CD4-positive, alpha-beta T cell treated with Interleukin-15 for 1 hour (primary cell): ENCODE measurements at places on chromosomes 5 and 9.

- no peak for DNase-seq
Observed at GRCh38 chr5:77881528-77881927, 105.4 kb upstream of the TBCA start.

- no peak for DNase-seq
Observed at GRCh38 chr9:13427587-13427986, 148.1 kb upstream of the MPDZ start.

DNA sequence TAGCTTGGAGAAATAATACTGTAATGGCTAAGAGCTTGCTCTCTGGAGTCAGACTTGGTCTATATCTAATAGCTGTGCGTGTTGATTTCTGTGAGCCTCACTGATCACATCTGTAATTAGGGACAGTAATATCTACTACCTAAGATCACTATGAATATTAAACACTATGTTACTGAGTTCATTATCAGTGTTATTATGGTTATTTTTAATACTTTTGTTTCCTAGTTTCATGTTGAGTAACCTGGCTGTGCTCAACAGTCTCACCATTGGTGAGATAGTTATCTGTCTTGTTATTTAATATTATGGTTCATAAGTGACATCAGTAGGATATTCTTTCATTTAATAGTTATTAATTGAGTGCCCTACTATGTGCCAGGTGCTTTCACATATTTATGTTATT, 22.4 kb upstream of the CAVIN4 start:
- no peak for DNase-seq

DNA sequence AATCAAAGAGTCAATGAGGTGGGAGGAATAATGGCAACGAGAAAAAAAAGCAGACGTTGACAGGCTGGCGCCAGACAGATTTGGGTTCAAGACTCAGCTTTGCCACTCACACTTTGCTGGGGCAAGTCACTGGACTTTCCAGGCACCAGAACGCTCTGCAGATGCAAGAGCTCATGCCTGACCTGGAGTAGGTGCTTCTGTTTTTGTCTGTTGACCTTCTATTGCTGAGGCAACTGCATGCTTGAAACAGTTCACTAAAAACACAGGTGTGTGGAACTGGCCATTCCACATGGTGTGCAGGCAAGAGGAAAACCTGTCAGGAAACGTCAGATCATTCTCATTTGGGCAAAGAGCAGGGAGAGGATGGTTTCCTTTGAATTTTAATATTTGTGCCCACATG, 161.2 kb upstream of the SMIM23 start:
- DNase-seq, result no peak

DNA sequence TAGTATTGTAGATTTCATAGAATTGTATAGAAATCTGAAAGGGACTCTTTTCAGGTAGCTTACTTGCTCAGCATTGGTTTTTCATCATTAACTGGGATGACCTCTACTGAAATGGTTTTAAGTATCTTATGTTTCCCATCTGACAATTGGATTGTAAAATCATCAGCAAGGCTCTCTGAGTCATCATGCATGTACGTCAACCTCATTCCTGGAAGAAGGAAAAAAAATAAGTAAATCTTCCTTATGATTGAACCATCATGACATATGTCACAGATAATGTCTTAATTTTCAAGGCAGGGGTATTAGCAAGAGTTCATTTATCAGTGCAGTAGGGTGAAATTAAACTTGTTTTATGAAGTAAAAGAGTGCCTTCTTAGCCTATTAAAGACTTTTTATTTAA, 74.9 kb upstream of the CER1 start:
- no peak for DNase-seq

GRCh38 chr5:107616213-107616612, 54.5 kb downstream of the EFNA5 start:
- no peak for DNase-seq

DNA sequence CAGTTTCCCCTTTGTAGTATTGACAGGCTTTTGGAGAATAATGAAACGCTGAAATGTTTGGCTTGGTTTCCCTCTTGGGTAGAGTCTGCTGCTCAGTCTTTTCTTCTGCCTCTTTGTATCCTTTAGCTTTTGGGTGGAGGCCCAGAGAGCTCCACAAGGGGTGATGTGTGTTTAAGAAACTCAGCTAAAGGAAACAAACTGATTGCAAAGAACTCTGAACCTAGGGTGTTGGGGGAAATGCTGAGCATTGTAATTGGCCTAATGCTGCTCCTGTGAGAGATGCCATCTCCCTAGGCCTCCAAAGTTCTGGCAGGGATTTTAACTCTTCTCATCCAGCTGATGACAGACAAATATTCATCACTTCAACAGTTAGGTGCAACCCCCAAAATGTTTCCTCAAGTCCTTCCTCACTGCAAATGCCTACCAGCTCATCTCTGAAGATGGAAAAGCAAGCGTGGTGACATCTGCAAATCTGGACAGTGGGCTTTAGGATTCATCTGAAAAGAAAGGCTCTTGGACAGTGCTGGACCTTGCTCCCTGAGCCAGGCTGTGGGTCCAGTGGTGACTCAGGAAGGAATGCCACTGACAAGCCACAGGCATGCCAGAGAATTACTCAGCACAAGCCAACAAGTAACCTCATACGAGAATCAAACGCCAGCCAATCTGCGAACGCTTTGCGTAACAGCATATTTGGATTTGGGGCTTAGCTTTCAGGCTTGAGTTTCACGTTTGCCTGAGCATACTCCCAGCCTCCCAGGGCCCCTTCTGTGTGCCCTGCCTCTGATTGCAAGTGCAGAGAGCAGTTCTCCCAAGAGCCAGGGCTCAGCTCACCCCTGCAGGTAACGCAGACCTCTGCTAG, 30.5 kb upstream of the ZSWIM6 start:
- DNase-seq, result no peak

DNA sequence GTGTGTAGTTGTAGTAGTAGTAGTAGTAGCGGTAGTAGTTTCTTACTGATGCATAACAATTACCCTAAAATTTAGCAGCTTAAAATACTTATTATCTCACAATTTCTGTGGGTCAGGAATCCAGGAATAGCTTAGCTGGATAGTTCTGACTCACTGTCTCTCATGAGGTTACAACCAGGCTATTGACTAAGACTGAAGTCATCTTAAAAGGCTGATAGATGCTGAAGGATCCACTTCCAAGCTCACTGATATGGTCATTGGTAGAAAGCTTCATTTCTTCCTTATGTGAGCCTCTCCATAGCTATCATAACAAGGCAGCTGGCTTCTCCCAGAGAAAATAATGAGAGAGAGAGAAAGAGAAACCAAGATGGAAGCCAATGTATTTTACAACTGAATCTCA, 147.5 kb upstream of the FBXL17 start:
- DNase-seq, result no peak

DNA sequence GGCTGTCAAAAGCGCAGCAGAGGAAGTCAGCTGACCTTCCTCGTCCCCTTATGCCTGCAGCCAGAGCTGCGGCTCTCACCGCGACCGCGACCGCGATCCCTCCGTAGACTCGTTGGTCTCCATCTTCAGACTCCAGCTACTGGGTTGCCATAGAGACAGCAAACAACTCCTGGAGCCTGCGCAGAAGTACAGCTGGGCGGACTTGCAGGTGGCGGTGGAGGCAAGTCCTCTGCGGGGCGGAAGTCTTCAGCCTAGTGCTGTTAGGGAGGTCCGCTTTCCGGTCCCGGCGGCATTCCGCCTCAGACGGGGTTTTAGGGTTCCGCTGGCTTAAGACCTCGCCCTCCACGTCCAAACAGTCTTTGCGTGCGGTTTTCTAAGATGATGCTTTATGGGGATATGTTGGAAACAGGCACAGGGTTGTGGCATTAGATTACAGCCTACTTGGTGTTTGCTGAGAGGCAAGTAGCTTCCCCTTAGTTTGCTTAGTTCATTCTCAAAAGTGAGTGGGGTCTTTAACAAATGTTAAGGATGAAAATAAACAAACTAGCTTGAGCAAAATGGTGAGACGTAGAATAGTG, at the start of gene SPAG8:
Gene SPAG8, minus strand, starts transcription at position 238 of the 578 bp plus-strand sequence. Its CDS starts 115 bp downstream, at position 123.
- peak; percentile 99 for DNase-seq

DNA sequence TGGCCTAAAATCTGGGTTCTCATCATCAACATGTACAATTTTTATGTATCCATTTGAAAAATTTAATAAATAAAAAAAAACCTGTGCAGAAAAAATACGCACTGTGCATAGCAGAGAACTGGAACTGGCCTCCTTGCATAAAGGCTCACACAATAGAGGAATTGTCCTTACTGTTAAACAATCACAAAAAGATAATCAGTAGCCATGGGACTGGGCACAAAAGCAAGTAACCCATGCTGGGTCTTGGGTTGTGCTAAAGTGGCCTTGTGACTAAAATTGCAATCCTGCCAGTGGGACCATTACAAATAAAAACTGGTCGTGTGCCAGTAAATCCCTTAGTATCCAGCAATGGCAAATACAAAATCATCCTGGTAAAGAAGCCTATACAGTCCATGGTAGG, 1646.6 kb downstream of the MAT2B start:
- DNase-seq, result no peak

- no peak for DNase-seq
Observed at GRCh38 chr5:31918739-31919138, 255.4 kb downstream of the GOLPH3 start.

DNA sequence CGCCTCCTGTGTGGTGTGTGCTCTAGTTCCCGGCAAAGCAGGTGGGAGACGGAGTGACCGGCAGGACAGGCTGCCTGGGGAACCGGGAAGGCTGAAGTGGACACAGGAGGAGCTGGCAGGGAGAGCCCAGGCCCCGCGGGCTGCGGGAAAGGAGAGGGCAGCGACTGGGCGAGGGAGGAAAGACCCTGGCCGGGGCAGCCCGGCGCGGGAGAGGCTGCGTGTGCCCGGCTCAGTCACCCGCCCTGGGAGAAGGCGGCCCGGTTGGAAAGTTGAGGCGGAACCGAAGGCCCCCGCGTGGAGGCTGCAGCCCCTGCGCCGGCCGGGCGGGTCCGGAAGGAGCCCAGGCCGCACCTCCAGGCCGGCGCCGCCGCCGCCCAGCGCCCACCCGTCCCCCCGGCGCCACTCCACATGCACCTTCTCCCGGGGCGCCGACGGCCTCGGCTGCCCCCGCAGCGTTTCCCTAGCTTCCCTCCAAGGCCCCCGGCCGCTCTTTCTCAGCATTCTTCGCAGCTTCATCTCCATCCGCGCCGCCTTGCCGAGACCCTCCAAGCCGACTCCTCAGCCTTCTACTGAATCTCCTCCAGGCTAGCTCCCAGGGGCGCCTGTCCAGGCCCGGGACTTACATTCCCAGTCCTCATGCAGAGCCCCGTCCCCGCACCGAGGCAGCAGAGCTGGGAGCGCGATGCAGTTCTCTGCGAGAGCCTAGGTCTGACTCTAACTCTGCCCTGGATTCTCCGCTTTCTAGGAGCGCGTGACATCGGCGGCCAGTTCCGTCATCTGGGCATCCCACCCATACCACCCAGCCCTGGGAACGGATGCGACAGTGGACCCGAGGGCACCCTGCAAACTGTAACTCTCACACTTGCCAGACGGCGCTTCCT, 152.0 kb downstream of the ERCC6L2 start:
- no peak for DNase-seq

- no peak for DNase-seq
Observed at GRCh38 chr5:53240661-53241060, 131.1 kb upstream of the MOCS2 start.

GRCh38 chr5:672329-673160, 20.6 kb downstream of the TPPP start:
- peak; percentile 85 for DNase-seq

DNA sequence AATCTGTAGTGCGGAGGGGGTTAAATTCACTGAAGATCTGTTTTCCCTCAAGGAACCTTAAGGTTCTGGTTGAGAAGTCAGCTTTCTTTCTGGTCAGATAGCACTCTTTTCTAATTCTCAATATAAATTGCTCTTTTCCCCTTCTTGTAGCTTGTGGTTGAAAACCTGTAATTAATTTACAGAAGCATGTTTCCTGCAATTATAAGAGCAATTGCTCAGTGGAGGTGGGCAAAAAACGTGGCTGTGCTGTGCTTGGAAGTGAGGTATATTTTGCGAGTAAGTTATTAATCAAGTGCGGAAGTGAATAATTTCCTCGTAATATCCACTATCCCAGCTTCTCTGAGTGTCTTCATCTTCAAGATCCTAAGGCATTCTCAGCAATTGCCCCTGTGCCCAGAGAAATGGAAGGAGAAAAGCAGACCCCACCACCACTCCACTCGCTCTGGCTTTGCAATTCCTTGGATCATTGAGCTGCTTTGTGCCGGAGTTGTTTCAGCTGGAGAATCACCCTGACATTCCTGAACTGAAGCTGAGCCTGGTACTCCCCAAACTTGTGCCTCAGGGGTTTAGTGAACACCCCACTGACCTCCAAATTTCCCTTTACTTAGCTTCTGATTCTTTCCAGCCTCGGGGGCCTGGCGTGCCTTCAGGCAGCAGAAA, 140.6 kb downstream of the LRRC70 start:
- DNase-seq, result no peak

GRCh38 chr5:52469420-52469819, 318.3 kb upstream of the ITGA1 start:
- no peak for DNase-seq

GRCh38 chr9:121206516-121207370, 5.1 kb upstream of the RAB14 start:
- DNase-seq, result no peak

GRCh38 chr5:180287868-180288267, 4.0 kb downstream of the MAPK9 start:
- DNase-seq, result no peak

DNA sequence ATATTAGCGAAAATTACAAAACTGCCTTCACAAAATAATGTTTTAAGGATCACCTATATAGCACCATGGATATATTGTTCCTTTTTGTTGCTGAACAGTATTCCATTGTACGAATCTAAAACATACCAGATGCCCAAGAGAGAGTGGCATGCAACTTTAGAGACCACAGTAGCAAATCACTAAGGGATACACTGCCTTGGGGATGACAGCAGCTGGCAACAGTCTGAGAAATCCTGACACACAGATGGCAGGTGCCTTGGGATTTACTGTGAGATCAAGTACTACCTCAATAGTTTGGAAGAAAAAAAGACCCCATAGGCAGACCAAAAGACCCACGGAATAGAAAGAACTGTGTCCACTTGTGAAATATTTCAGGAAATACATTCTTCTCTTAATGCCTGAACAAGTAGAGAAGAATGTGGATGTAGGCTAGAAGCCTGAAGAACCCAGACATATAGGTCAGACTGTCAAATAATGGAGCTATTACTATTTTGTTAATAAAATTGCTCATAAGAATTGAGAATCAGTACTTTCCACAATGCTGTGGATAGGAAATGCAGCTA, 53.4 kb downstream of the PLPP1 start:
- no peak for DNase-seq

- no peak for DNase-seq
Observed at GRCh38 chr9:2630158-2630557, 8.6 kb downstream of the VLDLR start.

GRCh38 chr9:109771087-109771486, 8.9 kb upstream of the PALM2AKAP2 start:
- DNase-seq, result no peak

DNA sequence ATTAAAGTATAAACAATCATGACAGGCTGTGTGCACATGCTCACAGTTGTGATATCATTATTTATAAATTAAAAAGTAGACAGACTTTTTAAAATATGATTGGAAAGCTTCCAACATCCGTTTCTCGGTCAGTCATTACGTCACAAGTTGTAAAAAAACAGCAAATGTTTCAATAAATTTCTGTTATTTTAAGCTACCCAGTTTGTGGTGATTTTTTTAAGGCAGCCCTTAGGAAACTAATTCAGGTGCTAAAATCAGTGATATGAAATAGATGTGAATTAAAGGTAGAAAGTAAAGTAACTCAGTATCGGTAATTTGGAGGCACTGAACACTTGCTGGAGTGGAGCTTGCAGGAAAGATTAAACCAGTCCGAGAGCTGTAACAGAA, 1.2 kb downstream of the CCNH start:
- no peak for DNase-seq
